ENCODE measurements at places on chromosomes 6 and 20.

- no peak for DNase-seq
These were observed 5.1 kb downstream of the CCR6 start for GRCh38 chr6:167127785-167128531.

DNA sequence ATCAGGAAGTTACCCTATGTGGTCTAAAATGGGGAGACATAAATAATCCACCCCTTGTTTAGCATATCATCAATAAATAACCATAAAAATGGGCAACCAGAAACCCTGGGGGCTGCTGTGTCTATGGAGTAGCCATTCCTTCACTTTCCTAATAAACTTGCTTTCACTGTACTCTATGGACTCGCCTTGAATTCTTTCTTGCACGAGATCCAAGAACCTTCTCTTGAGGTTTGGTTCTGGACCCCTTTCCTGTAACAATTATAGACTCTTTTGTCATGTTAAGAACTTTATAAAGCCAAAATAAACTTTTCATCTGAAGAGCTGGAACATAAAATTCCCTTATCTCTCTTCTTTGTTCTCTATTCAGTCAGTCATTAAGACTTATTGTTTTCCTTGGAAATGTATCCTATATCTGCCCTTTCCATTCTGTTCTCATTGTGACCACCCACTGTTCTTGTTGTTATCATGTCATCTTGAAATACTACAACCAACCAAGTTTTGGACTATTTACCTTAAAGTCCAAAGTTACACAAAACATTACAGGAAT is 29.3 kb upstream of the ZBTB24 start:
- no peak for DNase-seq

DNA sequence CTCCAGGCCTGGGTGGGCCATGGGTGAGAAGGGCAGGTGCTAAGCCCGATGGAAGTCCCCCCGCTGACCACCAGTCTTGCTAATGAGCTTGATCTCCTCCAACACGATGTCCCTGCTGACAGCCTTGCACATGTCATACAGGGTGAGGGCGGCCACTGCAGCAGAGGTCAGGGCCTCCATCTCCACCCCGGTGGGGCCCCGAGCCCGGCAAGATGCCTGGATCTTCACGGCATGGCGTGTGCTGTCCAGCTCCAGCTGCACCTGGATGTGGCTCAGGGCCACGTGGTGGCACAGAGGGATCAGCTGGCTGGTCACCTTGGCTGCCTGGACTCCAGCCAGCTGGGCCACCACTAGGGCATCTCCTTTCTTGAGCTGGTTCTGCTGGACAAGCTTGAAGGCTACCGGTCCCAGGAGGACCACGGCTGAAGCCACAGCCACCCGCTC is 27.9 kb downstream of the MOCS1 start:
- DNase-seq, result no peak

DNA sequence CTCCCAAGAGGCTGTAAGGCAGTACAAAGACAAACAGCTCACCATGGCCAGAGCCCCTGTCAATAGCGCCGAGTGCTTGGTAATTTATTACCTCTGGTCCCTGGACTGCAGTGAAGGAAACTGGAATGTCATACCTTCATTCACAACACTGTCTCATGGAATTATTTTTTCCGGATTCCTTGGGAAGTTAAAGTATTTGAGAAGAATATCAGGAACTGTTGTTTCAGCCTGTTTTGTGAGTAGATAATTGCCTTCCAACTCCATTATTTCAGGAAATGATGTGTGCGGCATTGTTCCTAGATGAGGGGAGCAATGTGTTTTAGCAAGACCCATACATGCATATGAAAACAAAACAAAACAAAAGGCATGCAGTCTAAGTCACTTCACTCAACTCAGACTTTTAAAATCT is 64.0 kb downstream of the BLOC1S5 start:
- DNase-seq, result no peak

DNA sequence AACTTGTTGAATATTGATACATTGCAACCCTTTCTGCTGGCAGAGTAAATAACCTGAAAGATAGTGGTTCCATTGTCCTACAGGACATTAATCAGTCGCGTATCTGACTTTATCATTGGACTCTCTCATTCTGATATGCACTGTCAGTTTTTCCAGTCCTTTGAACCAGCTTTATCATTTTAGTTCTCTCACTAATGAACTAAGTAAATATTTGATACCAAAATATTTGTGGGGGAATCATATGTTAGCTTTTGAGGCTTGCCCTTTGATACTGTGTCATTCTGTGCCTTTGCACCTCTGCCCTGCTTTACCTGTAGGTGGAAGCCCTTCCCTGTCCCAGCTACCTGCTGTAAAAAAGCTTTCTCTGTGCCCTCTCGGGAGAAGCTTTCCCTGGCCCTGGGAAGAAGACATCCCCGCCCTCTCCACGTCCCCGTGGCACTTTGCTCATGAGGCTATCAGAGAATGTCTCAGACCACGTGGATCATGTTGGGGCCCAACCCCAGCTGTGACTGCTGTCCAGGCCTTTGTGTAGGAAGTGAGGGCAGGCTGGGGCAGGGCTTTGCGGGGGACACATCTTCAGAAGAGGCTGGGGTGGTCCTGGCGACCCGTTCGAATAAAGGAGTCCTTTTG is 117.8 kb upstream of the NXT1 start:
- no peak for DNase-seq

GRCh38 chr6:148343047-148343782 is 577 bp downstream of the SASH1 start:
- no peak for DNase-seq

DNA sequence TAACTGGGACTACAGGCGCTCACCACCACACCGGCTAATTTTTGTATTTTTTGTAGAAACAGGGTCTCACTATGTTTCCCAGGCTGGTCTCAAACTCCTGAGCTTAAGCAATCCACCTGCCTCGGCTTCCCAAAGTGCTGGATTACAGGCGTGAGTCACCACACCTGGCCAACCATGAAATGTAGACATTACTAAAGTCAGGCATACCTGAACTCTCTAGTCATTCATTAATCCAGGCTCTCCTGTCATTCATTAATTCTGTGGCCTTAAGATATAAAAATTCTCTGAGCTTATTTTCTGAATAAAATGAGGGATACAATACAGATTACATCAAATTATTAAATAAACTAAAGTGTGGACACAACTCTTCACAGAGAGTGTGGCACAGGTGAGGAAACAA is 159.7 kb downstream of the GMDS start:
- DNase-seq, result no peak

DNA sequence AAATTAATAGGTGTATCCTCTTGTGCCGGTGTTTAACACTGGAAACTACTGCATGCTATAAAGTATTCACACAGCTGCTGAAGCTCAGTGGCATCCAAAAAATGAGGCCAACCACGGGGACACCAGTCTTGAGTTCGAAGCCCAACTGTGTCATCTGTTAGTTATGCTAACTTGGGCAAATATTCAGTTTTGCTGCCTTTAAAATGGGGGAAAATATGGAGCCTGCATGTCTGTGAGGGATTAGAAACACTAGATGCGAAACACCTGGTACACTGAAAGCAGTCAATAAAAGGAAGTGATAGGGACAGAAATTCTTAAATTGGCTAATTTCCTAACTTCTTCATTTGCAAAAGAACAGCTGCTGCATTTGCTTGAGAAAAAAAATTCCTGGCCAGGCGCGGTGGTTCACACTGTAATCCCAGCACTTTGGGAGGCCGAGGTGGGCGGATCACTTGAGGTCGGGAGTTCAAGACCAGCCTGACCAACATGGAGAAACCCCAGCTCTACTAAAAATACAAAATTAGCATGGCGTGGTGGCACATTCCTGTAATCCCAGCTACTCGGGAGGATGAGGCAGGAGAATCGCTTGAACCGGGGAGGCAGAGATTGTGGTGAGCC is 36.6 kb upstream of the MLIP start:
- no peak for DNase-seq

DNA sequence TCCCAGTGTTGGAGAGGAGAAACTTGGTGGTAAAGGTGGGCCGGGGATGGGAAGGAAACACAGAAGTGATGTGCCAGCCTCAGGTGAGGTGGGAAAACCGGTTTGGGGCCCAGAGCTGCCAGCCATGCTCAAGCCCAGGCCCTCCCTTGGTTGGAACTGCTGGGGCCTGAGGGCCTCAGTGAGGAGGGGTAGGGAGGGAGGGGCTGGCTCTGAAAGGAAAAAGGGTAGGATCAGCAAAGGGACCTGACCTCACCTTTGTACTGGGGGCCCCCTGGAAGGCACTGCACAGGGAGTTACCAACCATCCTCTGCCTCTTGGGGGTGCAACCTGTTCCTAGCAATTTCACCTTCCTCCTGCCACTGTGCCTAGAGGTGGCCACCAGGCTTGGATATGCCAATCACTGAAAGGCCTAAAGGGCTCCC is 1.8 kb upstream of the SPEF1 start:
- no peak for DNase-seq

- no peak for DNase-seq
These were observed 17.6 kb upstream of the ENTPD6 start for GRCh38 chr20:25177890-25178321.

DNA sequence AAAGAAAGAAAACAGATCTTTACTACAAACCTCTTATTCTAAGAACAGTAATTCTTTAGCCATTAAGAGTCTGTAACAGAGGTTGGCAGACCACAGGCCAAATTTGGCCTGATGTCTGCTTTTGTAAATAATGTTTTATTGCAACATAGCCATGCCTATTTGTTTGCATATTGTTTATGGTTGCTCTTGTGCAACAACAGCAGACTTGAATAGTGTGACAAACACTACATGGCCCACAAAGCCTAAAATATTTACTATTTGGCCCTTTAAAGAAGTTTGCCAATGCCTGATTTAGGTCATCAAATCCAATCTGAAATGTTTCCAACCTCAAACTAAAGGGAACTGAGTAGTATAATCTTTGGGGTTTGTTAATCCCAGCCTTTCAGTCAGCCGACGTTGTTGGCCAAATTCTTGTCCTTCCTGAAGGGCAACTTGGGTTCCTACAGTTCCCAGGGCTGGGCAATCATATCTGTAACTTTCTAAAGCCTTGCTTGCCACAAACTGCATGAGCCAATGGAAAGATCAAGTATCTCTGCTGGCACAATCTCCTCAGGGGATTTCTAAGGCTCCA is 33.9 kb upstream of the TBC1D20 start:
- no peak for DNase-seq

GRCh38 chr6:46963039-46963438 is 41.3 kb upstream of the ADGRF5 start:
- no peak for DNase-seq

DNA sequence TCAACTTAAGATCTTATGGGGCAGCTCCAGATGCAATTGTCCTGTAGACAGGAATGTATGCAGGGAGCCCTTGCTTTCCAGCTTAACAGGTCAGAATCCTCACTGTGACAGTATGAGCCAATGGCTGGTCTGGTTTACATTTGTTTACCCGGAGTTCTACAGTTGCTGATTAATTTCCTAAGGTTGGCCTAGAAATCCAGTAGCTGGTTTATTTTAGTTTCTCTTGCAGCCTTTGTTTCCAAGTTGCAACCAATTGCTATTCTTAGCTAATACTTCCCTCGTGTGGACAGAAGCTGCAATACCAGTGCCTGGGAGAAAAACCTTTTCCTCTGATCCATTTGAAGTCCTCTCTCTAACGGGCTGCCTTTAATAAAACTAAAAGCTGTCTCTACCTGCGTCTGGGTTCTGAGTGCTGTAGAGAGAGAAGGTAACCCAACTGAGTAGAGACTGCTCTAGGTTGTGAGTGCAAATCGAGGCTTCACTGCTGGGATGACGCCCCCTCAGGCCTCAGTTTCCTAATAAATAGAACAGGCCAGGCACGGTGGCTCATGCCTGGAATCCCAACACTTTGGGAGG is 45.9 kb downstream of the ZNF217 start:
- peak; percentile 29 for DNase-seq

- no peak for DNase-seq
These were observed 30.0 kb downstream of the SLC22A16 start for GRCh38 chr6:110446405-110446804.

GRCh38 chr6:119562168-119562567 is 212.6 kb upstream of the MAN1A1 start:
- DNase-seq, result no peak

GRCh38 chr6:118660218-118660569 is 8.8 kb upstream of the CEP85L start:
- no peak for DNase-seq

DNA sequence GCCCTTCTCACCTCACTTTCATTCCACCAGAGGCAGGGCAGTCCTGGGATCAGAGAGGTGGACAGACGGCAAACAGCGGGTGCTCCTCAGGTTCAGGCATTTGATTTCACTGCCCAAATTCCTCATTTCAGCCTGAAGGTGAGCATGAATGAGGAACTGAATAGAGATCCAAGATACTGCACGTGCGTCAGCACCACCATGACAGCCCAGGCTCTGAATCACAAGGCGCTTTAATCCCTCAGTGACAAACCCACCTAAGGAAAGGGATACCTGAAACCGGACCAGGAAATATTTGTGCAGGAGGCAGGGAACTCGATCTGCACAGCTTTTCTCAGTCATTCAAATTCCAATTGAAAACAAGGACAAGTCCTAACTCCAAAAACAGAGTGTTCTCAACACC is 174.8 kb upstream of the HEY2 start:
- DNase-seq, result no peak

DNA sequence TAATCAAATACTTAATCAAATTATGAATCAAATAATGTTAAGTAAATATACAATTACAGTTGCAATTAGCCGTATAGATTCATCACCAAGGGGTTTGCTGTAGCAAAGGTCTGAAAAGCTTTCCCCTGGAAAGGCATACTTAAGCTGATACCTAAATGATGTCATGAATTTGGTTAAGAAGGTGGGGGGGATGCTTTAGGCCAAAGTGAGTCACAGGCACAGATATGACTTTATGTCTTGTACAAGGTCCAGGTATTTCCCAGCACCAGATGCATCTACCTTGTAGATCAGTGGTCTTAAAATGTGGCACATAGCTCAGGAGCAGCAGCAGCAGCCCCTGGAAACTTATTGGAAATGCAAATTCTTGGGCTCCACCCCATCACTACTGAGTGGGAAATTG is 557.3 kb upstream of the CDH4 start:
- DNase-seq, result no peak

GRCh38 chr6:37025621-37026466 is 20.4 kb downstream of the FGD2 start:
- DNase-seq, result no peak

GRCh38 chr6:11196511-11197174 is 35.8 kb downstream of the NEDD9 start:
- peak; percentile 86 for DNase-seq

GRCh38 chr20:37822141-37822601 is 80.8 kb upstream of the VSTM2L start:
- peak; percentile 87 for DNase-seq

DNA sequence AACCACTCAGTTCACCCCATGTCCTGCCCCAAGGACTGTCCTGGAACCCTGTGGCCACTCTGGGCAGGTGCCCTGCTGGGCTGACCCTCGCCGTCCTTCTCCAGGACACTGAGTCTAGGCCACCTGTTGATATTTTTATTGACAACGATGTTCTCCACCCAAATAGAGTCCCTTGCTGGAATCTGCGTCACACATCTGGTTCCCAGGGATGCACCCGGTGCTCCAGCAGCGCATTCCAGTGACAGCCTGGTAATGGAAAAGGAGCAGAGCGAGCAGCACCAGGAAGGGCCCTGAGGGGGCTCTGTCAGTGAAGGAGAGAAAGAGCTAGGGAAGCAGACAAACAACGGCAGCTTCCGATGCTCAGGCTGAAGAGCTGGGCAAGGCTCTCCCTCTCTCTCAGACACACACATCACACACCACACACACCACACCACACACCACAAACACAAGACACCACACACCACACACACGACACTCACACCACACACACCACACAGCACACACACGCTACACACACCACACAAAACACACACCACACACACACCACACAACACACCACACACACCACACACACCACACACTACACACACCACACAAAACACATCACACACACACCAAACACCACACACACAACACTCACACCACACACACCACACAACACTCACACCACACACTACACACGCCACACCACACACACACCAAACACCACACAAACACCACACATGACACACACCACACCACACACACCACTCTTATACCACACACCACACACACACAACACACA is 117.9 kb upstream of the THBS2 start:
- DNase-seq, result no peak
